Heart left ventricle (tissue), 16 donors: ENCODE measurements at places on chromosomes 5 and 9. TPM values are rescaled to one million over a fixed set of nuclear protein-coding genes. Genes with fewer than 3 reads are reported as not detected.

Gene PCDHGA9
- 5.5 TPM for polyA plus RNA-seq

Gene ACO1
- polyA plus RNA-seq, result 17.6 TPM

Gene EIF4E1B
- not detected for polyA plus RNA-seq

Gene ZNF354C
- 1.9 TPM for polyA plus RNA-seq

Gene NR4A3
- 17.5 TPM for polyA plus RNA-seq

Gene TMEM171
- polyA plus RNA-seq, result not detected

Gene SPATA24
- polyA plus RNA-seq, result 37.8 TPM

Gene RALGDS
- polyA plus RNA-seq, result 24.8 TPM

GRCh38 chr9:126440940-126441339 is 114.3 kb downstream of the MVB12B start:
- no peak overlapping the region for H3K27ac ChIP-seq
- no peak for DNase-seq
- peaks cover 5% of the 10 kb centered on the region for H3K36me3 ChIP-seq
- no peaks in the 10 kb centered on the region for H3K4me1 ChIP-seq

- no peaks in the 10 kb centered on the region for H3K4me1 ChIP-seq
- no peaks in the 10 kb centered on the region for H3K36me3 ChIP-seq
- no peak overlapping the region for H3K27ac ChIP-seq
- no peak overlapping the region for H3K4me3 ChIP-seq
- H3K27me3 ChIP-seq, result peaks cover 6% of the 10 kb centered on the region
- no peak for DNase-seq
Measured at GRCh38 chr5:146426853-146427618, 20.1 kb upstream of the TCERG1 start.

GRCh38 chr9:26247861-26248260 is 569.6 kb upstream of the TUSC1 start:
- no peak overlapping the region for H3K4me3 ChIP-seq
- no peak for DNase-seq
- no peak overlapping the region for H3K27ac ChIP-seq
- no peaks in the 10 kb centered on the region for H3K4me1 ChIP-seq
- no peaks in the 10 kb centered on the region for H3K36me3 ChIP-seq

DNA sequence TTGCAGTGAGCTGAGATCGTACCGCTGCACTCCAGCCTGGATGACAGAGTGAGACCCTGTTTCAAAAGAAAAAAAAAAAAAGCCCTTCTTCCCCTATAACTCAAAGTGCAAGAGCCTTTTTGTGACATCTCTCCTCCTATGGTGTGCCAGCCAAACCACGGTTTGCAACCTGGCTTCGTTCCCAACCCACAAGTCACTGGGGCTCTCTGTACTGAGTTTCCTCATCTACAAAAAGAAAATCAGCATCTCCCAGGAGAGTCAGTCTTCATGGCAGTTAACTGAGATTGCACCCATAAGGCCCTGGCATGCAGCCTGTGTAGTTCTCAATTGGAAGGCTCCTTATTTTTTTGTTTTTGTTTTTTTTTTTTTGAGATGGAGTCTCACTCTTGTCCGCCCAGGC is 14.8 kb downstream of the ODF2 start:
- no peak overlapping the region for H3K27ac ChIP-seq
- H3K36me3 ChIP-seq, result peaks cover 73% of the 10 kb centered on the region
- no peaks in the 10 kb centered on the region for H3K27me3 ChIP-seq
- no peaks in the 10 kb centered on the region for H3K4me1 ChIP-seq
- DNase-seq, result no peak

DNA sequence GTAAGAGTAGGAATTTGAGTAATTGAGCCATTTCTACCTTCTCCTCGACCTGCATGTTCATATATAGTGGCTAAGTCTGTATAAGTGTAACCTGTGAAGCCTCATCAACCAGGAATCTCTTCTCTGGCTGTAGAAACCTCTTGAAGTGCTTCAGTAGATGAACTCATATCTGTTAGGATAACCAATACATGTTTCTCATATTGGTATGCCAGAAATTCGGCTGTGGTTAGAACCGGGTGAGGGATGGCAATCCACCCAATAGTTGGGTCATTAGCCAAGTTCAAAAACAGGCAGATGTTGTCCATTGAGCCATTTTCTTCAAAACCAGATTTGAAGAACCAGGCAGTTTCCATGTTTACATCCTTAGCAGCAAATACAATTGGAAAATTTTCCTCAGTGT is 28.9 kb upstream of the GSN start:
- no peaks in the 10 kb centered on the region for H3K27me3 ChIP-seq
- no peak overlapping the region for H3K27ac ChIP-seq
- DNase-seq, result no peak
- no peak overlapping the region for H3K4me3 ChIP-seq

DNA sequence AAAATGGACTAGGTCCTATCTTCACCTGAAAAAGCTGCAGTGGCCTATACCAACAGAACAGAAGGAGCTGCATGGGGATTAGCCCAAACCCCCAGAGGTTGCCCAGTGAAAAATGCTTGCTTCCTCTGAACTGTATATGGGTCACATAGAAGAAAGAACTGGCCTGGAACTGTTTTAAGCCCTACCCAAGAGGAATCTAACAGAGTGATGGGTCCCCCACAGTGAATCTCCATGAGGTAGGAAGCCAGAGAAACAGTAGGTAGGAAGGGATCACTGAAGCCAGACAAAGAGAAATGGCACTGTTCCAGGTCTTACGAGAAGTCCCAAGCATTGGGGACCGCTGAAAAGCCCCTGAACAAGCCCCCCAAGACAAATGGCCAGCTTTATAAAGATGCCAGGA is 28.8 kb upstream of the TRIM32 start:
- peaks cover 24% of the 10 kb centered on the region for H3K4me1 ChIP-seq
- no peaks in the 10 kb centered on the region for H3K36me3 ChIP-seq
- no peaks in the 10 kb centered on the region for H3K27me3 ChIP-seq
- no peak overlapping the region for H3K27ac ChIP-seq

DNA sequence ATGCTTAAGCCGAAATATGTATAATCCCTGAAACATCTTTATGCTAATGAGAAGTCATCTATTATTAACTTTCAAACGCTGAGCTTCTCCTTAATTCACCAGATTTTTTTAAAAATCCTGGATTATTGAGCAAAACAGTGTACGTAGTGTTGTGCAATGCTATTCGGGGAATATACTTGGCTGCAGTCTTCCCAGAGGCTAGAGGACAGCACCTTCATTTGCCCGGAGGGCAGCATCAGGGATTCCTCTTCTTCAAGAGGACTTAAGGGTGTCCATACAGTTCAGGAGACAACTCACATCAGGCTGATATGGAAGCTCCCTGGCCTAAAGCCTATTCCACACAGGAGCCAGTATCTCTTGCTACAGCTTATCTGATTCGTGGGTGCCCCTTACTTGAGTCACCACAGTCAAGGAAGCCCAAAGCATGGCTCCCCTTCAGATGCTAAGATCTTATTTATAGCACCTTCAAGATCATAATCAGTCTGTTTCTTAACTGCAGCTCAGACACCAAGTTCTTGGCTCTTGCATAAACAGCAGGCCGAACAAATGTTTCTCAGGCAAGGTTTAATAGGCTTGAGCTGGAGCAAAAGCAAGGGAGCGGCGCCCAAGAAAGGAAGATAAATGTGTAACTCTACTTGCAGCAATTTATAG is 29.4 kb downstream of the NUTM2F start:
- DNase-seq, result no peak
- H3K27me3 ChIP-seq, result no peaks in the 10 kb centered on the region

DNA sequence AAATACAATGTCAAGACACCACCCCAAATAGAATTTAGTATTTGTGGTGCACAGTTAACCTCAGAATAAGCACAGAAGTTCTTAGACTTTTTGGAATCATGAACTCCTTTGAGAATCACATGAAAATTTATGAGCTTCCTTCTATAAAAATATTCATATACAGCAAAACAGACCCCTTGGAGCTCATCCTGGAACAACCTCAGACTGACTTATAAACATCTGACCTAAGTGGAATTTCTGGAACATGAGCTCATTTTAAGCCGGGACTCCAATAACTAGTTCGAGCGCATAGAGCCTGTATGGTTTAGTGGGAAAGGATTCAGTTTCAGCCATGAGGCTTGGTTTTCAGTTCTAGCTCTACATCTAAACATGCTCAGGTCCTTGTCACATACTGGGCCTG is 192.3 kb downstream of the DEPDC1B start:
- no peaks in the 10 kb centered on the region for H3K4me1 ChIP-seq
- no peak overlapping the region for H3K4me3 ChIP-seq
- H3K27me3 ChIP-seq, result no peaks in the 10 kb centered on the region
- H3K36me3 ChIP-seq, result no peaks in the 10 kb centered on the region

- no peaks in the 10 kb centered on the region for H3K27me3 ChIP-seq
- H3K36me3 ChIP-seq, result no peaks in the 10 kb centered on the region
- H3K4me3 ChIP-seq, result no peak overlapping the region
- no peak for DNase-seq
- H3K4me1 ChIP-seq, result no peaks in the 10 kb centered on the region
Measured at GRCh38 chr5:121138495-121138907, 674.4 kb downstream of the PRR16 start.

DNA sequence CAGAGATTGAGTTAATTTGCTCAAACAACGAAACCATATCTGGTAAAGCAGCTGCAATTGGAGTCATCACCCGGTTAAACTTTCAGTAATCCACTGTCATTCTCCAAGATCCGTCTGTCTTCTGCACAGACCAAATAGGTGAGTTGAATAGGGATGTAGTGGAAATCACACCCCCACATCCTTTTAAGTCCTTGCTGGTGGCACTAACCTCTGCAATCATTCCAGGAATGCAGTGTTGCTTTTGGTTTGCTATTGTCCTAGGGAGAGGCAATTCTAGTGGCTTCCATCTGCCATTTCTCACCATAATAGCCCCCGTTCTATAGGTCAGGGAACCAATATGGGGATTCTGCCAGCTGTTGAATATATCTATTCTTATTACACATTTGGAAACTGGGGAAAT is 14.6 kb upstream of the BTF3 start:
- DNase-seq, result no peak
- H3K36me3 ChIP-seq, result no peaks in the 10 kb centered on the region
- no peak overlapping the region for H3K4me3 ChIP-seq
- H3K4me1 ChIP-seq, result no peaks in the 10 kb centered on the region

DNA sequence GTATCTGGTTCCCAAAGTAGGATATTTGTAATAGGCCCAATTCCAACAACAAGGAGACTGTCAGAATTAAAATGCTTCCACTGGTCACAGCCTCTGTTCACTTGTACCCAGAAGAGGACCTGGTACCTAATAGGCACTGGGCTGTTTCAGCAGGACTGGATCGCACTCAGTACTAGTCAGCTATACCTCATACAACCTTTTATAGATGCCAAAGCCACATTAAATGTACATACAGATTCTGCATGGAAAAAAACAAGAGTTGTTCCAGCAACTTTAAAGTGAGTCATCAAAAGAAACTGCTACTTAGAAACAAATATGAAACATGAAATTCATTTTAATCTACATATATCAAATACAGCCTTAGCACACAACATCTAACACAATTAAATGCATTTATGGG is 87.5 kb downstream of the GPR21 start:
- H3K4me3 ChIP-seq, result no peak overlapping the region
- H3K4me1 ChIP-seq, result peaks cover 34% of the 10 kb centered on the region
- no peaks in the 10 kb centered on the region for H3K27me3 ChIP-seq
- DNase-seq, result no peak
- no peak overlapping the region for H3K27ac ChIP-seq

DNA sequence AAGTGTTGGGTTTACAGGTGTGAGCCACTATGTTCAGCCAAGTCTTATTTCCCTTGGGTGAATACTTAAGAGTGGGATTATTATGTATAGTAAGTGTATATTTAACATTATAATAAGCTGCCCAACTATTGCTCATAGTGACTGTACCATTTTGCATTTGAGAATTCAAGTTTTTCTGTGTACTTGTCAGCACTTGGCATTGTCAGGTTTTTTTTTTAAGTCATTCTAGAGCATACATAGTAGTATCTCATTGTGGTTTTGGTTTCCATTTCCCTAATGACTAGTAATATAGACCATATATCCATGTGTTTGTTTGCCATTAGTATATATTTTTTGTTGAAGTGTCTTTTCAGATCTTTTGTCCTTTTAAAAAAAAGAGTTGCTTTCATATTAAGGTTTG is 10.5 kb upstream of the ELL2 start:
- no peaks in the 10 kb centered on the region for H3K36me3 ChIP-seq
- no peak for DNase-seq
- no peak overlapping the region for H3K27ac ChIP-seq
- no peak overlapping the region for H3K4me3 ChIP-seq
- no peaks in the 10 kb centered on the region for H3K27me3 ChIP-seq

GRCh38 chr9:33146298-33146697 is 20.8 kb downstream of the B4GALT1 start:
- no peak for DNase-seq
- H3K4me1 ChIP-seq, result peaks cover 98% of the 10 kb centered on the region
- no peaks in the 10 kb centered on the region for H3K27me3 ChIP-seq
- no peak overlapping the region for H3K4me3 ChIP-seq
- H3K36me3 ChIP-seq, result no peaks in the 10 kb centered on the region
- peak overlapping the region; percentile 22 for H3K27ac ChIP-seq

DNA sequence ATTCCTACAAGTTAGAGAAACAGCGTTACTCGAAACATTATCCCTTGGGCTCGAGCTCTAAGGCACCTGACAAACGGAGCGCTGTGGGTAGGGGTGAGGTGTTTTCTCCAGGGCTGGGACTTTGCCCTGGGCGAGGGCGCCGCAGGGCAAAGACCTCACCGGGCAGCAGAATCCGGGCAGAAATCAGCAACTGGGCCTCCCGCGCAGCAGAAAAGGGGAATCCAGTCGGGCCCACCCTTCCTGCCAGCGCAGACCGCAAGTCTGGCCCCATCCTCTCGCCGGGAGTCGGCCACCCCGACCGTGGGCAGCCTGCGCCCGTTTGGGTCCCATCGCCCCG is 430 bp upstream of the MSH3 start:
- no peaks in the 10 kb centered on the region for H3K27me3 ChIP-seq
- H3K4me3 ChIP-seq, result peak overlapping the region; percentile 89
- no peak overlapping the region for H3K27ac ChIP-seq
- H3K4me1 ChIP-seq, result peaks cover 18% of the 10 kb centered on the region
- DNase-seq, result peak; percentile 18

GRCh38 chr5:32231241-32231640 is 57.1 kb upstream of the GOLPH3 start:
- no peaks in the 10 kb centered on the region for H3K27me3 ChIP-seq
- no peak for DNase-seq
- peaks cover 5% of the 10 kb centered on the region for H3K4me1 ChIP-seq
- H3K27ac ChIP-seq, result no peak overlapping the region
- H3K36me3 ChIP-seq, result peaks cover 42% of the 10 kb centered on the region
- H3K4me3 ChIP-seq, result no peak overlapping the region

DNA sequence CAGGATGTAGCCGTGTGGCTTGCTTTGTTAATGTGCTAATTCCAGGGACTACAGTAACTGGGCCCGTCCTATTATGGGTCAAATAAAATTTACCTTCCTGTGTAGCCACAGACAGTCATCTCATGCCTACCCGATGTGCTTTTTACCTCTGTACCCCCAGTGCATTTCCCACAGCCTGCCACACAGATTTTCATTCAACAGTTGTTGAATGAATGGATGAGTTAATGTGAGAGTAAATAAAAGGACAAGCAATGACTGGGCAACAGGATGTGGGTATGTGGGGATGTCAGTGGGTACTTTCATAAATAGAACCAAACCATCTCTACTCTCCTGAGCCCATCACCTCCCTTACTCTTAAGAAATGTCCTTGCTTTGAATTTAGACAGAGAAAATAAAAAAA is 441.2 kb upstream of the ZNF462 start:
- no peaks in the 10 kb centered on the region for H3K4me1 ChIP-seq
- no peaks in the 10 kb centered on the region for H3K27me3 ChIP-seq
- no peak overlapping the region for H3K4me3 ChIP-seq
- no peak overlapping the region for H3K27ac ChIP-seq

GRCh38 chr5:36928947-36929346 is 52.4 kb downstream of the NIPBL start:
- no peaks in the 10 kb centered on the region for H3K36me3 ChIP-seq
- no peak overlapping the region for H3K4me3 ChIP-seq
- H3K27me3 ChIP-seq, result no peaks in the 10 kb centered on the region
- DNase-seq, result no peak
- no peak overlapping the region for H3K27ac ChIP-seq
